Fibroblast of gingiva (primary cell): ENCODE measurements at places on chromosomes 3 and 15.

DNA sequence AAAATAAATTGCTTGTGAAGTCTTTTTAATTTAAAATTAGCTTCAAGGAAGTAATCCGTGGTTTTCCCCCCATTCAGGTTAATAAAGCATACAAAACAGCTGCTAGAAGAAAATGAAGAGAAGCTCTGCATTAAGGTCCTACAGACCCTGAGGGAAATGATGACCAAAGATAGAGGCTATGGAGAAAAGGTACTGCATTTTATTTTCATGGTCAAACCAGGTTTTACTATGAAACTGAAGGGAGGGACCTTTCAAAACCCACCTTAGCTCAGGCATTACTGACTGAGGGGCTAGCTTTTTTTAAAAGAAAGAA lies 218.5 kb downstream of the ITPR1 start:
- no peak for DNase-seq

DNA sequence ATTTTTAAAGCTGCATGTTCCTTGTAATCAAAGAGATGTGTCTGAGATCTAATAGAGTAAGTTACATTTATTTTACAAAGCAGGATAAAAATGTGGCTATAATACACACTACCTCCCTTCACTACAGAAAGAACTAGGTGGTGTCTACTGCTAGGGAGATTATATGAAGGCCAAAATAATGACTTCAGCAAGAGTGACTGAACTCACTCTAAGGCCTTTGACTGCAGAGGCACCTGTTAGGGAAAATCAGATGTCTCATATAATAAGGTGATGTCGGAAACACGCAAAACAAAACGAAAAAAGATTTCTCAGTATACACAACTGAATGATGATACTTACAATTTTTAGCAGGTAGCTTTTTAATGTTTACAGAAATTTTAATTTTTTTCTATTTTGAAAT lies 19.1 kb downstream of the B3GNT5 start:
- DNase-seq, result no peak

DNA sequence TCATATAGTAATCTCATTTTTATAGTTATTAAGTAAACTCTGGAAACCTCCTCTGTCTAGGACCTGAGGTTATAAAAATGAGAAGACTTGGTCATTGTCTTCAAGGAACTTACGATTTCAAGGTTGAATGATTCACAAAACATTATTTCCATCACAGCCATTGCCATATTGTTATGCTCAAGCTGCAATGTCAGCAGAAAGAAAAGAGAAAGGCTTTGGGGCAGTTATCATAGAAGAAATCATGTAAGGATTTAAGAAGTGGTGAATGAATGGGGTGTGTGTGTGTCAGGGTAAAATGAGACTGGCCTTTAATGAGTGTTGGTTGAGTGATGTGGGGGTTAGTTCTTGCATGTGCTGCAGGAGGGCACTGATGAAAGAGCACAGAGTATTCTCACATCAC lies 346.8 kb downstream of the SQOR start:
- DNase-seq, result no peak

GRCh38 chr15:85587707-85588411 lies 206.9 kb downstream of the KLHL25 start:
- no peak for DNase-seq

DNA sequence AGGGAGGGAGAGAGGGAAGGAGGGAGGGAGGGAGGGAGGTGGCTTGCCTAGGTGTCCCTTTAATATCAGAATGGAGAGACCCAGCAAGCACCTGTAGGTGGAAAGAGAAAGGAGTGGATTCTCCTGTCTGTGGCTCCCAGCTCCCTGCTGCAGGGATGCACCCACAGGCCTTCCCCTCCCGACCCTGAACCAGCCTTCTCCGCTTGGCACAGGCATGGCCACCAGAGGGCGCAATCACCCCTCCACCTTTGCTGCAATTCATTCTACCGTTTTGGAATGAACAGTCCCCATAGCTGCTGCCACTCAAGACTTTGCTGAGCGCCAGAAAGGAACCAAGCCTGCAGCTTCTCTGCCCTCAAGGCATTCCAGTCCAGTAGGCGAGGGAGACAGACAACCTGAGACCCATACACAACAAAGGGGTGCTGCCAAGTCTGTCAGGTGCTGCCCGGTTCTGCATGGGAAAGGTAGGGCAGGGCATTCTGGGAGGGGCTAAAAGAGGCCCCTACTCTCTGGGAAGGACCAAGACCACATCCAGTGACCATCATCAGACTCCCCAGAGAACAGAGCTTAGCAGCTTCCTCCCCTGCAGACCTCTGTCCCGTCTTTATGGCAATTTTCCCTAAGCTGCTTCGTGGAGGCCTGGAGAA lies 4.9 kb downstream of the TLR9 start:
- peak; percentile 58 for DNase-seq

DNA sequence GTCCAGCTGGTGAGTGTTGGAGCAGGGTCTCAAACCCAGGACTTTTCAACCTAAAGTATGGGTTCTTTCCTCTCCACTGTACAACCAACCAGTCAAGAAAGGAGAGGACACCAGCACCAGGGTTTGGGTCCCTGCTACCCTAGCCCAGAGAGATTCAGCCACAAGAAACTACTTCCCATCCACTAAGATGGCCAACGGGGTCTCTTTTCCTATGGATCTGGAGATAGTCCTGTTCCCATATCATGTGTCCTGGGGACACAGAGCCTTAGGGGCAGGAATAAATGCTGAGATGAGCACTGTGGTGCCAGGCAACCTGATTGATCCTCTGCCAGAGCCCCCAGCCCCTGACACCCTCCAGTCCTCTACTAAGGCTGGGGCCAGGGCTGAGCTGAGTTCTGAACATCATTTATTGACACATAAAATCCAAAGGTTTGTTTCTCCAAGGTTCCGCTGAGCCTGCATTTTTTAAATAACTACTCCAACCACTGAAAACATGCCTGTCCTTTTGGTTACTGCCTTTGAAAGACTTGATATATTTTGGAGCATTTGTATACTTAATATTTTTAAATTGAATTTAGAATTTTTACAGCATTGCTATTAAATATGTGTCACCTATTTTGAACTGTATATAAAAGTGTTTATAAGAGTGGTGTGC lies 26.0 kb downstream of the MRPL46 start:
- no peak for DNase-seq

- DNase-seq, result peak; percentile 78
Measured at GRCh38 chr3:148789146-148789545, 38.5 kb upstream of the CPB1 start.

GRCh38 chr3:171690281-171690680 lies 120.0 kb downstream of the PLD1 start:
- DNase-seq, result no peak

DNA sequence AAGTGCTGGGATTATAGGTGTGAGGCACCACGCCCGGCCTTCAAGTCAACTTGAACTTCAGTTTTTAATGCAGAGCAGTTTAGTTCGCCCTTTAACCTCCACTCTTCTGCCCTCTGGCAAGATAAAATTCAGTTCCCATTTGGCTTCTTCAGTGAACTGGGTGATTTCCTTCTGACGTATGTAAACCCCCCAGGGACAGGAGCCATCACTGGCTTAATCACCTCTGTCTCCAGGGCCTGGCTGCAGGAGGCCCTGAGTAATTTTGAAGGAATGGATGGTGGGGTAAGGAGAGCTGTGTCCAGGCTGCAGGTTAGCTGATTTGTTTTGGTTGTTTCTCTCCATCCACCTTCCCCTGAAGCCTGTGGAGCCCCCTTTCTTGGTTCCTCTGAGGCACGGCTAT lies 11.9 kb downstream of the MCM2 start:
- no peak for DNase-seq

GRCh38 chr3:71050538-71051258 lies 532.8 kb downstream of the FOXP1 start:
- DNase-seq, result no peak

GRCh38 chr3:136311261-136311660 lies 61.1 kb downstream of the PCCB start:
- no peak for DNase-seq

DNA sequence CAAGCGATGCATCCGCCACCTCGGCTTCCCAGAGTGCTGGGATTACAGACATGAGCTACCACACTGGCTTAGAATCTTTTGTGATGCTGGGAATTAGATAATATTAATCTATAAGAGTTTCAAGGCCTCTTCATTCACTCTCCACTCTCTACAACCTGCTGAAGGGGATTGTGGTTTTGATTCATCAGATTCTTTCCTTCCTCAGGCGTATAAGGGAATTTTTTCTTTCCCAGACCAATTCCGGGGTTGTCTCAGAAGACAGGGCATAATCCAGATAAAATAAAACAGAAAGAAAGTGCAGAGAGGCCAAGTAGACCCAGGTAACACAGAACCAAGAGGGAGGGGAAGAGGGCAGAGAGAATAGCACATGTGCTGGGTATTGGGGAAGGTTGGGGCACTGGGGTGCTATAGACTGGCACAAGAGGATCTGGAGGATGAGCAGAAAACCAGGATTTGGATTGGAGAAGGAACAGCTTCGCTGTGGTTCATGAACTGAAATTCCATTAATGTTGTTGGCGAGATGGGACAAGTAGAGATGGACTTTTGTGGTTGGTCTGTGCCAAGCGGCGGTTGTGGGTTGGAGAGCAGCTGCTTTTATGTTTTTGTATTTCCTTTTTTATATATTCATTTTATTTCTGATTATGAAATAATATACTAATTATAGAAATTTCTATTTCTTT lies 12.8 kb downstream of the ARL6IP5 start:
- no peak for DNase-seq

- no peak for DNase-seq
Measured at GRCh38 chr3:195087328-195087727, 183.6 kb downstream of the XXYLT1 start.

DNA sequence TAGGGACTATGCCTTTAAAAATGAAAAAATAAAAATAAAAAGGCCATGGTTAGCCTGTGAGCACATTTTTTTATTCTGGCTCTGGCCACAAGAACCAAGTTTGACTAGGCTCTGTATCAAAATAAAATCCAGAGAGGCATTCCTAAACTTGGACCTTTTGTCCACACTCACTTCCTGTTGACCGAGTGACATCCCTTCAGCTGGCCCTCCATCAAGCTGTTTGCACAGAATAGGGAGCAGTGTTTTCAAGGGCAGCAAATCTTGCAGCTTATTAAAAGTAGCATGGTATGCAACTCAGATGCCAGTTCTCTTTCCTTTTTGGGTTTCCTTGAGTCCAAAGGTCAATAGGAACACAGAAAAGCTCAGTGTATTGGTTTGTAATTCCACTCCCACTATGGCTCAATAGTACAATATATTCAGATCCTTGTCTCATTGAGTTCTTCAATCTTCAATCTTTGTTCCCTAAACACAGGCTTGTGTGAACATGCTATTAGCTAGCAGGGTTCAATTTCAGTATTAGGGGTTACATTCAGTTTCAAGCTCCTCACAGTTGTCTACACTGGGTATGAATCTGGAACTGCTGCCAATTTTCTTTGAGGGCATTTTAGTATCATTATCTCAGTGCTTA lies 244.5 kb downstream of the RBMS3 start:
- DNase-seq, result peak; percentile 98

DNA sequence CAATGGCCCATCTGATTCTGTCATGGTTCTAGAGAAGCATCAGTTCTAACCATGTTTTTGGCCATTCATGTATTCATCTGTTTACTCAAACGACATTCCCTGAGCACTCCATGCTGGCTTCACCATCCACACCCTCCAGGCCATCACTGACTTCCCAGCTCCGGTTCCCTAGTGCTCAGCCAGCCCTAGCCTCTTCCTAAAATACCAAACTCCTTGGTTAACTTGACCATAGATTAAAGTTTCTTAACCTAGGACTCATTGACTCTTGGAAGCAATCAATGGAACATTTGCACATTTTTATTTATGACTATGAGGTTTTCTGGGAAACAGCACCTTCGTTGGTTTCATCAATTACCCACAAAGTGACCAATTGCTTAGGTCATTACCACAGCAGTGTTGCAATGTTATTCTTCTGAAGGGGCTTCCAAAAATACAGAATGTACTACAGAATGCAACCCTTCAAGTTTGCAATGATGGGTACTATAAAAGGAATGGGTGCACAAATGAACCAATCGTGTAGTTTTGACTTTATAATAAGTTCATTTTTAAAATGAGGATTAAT lies 27.2 kb upstream of the SLC25A36 start:
- DNase-seq, result no peak

GRCh38 chr15:91336687-91337086 lies 236.6 kb downstream of the SV2B start:
- DNase-seq, result no peak

DNA sequence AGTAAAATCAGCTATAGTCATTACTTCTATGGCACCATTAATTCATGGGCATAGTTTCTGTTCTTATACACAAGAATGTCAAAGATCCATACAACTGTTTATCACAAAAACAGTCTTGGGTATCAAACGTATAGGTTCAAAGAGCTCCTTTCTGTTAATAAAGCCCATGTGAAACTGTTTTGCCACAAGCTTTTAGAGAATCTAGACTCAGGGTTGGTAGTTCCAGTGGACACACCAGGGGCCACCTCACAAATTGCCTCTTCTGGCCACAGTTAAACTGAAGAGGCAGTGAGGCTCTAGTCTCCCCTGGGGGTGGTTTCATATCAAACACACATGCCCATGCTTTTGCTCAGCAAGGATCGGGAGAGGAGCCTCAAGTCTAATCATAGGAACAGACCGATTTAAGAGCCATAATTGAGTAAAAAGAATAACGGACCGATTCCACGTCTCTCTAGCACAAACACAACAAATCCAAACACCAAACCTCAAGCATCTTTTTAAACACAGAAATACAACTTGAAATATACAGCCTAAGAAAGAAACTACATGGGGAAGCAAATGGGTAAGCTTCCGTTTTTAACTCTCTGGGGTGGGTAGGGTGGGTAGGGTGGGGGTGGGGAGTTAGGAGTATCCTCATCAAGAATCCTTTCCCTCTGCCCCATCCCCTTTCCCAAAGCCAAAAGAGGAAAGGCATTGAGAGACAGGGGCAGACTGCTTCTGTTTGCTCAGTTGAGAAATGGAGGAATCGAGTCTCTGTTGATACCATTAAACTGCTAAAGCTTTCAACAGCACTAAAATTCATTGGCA lies 443.3 kb downstream of the MAGI1 start:
- DNase-seq, result no peak

DNA sequence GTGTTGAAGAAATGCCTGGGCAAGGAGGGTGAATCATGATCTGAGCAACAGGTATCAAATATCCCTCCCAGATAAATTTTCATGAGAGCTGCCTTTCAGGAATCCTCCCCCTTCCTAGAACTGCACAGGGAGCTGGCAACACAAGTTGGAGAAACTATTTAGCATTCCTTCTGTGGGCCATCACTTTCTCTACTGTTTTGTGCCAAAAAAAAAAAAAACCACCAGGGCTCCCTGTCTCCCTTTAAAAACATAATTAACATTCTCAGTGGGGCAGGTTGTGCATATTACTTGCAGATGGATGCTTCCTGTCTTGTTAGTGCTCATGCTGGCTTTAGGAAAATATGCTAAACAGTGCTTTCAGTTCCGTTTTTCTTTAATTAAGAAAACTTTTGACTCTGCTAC lies 234.9 kb upstream of the LMCD1 start:
- DNase-seq, result no peak

- peak; percentile 31 for DNase-seq
Measured at GRCh38 chr15:45873781-45874180, 239.0 kb downstream of the SQOR start.
